Right hindlimb (tissue), 1 donor: ENCODE measurements at places on chromosomes 12 and 14.

GRCh38 chr14:35297706-35298105 lies 5.5 kb downstream of the PSMA6 start:
- no peak for DNase-seq

- DNase-seq, result no peak
Measured at GRCh38 chr14:49920935-49921334, 28.1 kb downstream of the ARF6 start.

DNA sequence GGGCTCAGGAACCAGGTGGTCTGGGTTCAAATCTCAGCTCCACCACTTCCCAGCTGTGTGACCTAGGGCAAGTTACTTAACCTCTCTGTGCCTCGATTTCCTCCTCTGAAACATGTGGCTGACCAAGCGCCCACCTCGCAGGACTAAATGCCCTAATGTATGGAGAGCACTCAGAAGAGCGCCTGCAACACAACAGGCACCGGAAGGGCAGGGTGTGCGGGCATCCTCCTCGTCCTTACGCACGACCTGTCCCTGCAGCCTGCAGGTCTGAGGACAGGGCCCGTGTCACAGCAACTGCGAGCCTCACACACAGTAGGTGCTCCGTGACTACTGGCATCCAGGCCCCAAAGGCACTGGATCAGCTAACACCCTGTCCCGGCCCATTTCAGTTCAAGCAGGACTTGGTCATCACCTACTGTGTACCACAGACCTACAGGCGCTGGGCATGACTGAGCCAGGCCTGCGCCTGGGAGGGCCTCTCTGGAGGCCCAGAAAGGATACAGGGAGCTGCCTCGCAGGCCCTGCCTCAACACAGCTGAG lies 131.5 kb downstream of the NCOR2 start:
- no peak for DNase-seq

DNA sequence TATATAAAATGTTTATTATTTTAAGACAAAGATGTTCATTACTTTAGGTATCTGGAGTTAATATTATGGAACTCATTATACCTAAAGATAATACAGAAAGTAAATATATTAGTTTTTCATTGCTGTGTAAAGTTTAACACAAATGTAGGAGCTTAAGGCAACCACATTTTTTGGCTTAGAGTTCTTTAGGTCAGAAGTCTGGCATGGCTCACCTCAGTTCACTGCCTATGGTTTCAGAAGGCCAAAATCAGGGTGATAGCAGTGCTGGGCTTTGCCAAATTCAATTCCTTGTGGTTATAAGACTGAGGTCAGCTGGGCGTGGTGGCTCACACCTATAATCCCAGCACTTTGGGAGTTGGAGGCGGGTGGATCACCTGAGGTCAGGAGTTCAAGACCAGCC lies 35.5 kb upstream of the PRPF39 start:
- DNase-seq, result no peak

- DNase-seq, result peak; percentile 75
Measured at GRCh38 chr12:69916544-69917235, 91.7 kb downstream of the MYRFL start.

DNA sequence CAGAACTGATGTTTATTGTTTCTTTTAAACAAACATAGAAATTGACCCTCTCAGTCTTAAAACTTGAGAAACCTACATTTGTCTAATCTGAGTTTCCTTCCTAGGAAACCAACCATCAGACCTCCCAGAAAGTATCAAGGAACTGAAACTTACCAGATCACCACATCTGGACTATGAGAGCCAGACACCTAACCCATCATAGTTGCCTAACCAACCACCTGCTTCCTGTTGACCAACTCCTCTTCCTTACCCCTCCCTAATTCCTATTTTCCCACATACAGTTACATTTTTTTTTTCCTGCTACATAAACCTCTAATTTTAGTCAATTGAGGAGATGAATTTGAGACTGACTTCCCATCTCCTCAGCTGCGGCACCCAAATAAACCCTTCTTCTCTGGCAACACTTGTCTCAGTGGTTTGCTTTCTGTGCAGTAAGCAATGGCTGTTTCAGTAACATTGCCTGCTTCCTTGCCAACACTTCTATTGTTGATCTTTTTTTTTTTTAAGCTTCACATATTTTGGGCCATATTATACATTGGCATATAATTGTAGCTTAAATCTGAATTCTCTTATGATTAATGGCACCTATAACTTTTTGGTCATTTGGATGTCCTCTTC lies 34.3 kb downstream of the KLRD1 start:
- no peak for DNase-seq

DNA sequence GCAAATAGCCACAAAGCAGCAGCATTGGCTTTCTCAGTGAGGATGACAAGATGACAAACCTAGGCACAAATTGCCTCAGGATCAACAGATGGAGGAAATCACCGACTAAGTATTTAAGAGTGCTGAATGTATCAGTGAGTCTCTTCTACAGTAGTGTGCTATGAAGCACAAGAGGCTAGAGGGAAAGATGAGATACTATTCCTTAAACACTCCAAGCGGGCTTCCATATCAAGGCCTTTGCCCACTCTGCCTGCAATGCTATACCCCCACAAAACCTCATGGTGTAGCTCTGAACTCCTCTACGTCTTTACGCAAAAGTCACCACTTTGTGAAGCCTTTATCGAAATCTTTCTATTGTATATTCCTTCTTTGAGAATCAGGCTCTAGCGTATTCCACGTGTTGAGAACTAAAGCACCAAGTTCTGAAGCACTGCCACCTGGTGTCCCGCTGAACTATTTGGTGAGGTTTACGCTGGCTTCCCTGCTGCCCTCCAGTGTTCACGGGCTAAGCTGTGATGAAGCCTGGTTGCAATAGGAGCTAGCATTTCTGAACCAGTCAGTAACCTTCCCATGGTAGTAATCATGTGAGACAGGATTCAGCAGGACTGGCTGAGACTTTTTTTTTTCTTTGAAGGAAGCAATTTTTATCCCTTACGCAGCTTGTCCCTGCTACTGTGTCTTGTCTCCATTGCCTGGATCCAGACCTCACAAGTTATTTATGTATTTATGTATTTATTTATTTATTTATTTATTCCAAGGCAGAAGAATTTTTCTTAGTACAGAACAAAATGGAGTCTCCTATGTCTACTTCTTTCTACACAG lies 426.5 kb upstream of the OR4E1 start:
- peak; percentile 63 for DNase-seq

- DNase-seq, result no peak
Measured at GRCh38 chr14:78153064-78153341, 17.2 kb upstream of the NRXN3 start.

DNA sequence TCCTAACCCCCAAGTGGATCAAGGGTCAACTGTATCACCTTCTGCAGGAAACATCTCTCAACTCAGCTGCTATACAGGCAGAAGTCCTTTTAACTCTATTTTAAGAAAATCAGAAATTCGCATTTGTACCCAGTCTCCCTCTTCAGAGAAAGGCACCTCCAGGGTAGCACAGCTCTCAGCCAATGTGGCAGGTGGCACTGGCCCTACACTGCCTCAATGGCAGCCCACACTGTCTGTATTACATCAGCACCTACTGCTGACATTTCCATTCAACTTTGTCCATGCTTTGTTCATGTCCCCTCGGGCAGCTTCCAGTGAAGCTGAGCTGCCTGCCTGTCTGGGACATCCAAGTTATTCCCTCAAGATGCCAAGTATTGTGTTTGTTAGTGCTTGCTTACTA lies 8.8 kb downstream of the SPTSSA start:
- no peak for DNase-seq

GRCh38 chr14:88993946-88994345 lies 169.5 kb downstream of the TTC8 start:
- DNase-seq, result no peak

GRCh38 chr14:24233538-24233866 lies 773 bp downstream of the GMPR2 start:
- no peak for DNase-seq

DNA sequence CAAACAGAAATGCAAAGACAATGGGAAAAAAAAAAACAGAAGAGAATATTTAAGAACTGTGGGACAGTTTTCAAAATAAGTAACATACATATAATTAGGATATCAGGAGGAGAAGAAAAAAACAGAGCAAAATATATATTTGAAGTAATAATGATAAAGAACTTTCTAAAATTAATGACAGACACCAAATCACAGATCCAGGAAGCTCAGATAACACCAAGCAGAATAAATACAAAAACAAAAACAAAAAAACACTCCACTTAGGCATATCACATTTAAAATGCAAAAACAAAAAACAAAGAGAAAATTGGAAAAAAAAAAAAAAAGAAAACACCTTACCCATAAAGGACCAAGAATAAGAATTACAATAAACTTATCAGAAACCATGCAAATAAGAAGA lies 9.6 kb upstream of the RFX4 start:
- no peak for DNase-seq

DNA sequence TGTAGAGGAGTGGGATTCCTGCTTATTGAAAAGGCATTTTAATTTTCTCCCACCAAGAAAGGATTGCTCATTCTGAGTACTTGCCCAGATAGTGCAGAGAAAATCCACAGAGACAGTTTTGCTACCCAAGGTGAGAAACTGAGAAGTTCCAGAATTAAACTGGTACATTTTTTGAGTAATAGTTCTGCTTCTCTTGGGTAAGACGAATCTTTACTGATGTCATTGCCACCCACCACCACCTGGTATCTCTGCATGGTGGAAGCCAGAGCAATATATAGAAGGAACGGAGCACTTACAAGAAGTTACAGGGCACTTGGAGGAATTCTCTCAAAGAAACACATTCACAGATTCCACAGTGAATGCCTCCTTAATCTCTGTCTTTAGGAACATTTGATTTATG lies 20.7 kb upstream of the FRMD6 start:
- DNase-seq, result no peak

GRCh38 chr14:68762953-68763764 lies 29.7 kb downstream of the ZFP36L1 start:
- DNase-seq, result peak; percentile 69

DNA sequence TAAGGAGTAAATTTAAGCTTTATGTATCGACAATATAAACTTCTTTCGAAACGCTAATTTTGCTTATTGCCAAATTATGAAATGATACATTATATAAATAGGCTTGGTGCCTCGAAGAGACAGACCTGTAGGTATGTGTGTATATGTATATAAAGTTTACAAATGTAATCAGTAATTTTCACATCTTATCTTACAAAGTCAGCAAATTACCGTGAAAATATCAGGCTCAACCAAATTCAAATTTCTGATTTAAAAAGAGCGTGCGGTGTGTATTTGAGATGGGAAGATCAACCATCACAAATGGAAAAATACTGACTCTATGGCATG lies 605 bp downstream of the ZCRB1 start:
- DNase-seq, result no peak

- DNase-seq, result peak; percentile 57
Measured at GRCh38 chr12:67943141-67943892, 45.9 kb upstream of the IFNG-AS1 start.

DNA sequence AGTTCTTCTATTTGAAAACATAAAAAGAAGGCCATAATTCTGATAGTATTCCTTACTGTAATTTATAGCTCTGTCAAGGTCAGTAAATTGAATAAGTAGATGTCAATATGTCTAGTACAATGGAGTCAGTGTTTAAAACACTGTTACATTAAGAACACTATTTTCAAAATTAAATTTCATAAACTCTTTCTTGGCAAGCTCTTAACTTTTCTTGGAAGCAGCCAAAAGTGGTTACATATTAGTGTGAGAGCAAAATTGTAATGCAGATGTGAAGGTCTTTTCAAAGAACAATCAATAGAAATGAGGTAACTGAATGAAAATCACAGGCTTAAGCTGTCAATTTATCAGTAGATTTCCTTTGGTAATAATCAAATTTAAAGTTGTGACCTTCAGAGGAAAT lies 722.4 kb upstream of the NOVA1 start:
- no peak for DNase-seq

- DNase-seq, result no peak
Measured at GRCh38 chr14:59126714-59127436, 61.6 kb upstream of the DAAM1 start.

DNA sequence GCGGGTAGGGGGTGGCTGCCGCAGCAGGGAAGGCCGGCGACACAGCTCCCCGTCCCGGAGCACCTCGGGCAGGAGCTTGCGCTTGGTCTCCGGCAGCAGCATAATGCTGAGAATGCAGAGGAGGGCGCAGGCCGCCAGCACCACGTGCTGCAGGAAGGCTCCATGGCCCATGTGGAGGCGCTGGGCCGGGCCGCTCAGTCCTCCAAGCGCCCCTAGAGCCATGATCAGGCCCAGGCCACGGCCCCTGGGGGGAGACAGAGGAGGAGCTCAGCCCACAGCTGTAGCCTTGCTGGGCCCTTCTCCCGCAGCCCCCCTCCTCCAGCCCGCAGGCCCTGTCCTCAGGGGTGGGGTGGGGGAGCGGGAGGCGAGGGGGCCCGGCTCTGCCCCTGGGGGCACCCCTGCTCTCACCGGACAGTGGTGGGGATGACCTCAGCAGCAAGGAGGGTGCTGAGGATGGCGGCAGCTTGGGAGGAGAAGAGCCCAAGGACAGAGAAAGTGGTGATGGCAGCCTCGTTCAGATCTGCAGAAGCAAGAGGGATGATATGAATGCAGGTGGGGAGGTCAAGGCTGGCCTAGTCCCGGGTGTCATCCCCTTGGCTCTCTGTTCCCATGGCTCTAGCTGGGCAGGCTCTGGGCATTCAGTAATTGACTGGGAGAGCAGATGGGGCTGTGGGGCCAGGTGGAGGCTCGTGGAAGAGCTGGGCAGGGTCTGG lies 5.8 kb downstream of the SLC22A17 start:
- DNase-seq, result no peak

DNA sequence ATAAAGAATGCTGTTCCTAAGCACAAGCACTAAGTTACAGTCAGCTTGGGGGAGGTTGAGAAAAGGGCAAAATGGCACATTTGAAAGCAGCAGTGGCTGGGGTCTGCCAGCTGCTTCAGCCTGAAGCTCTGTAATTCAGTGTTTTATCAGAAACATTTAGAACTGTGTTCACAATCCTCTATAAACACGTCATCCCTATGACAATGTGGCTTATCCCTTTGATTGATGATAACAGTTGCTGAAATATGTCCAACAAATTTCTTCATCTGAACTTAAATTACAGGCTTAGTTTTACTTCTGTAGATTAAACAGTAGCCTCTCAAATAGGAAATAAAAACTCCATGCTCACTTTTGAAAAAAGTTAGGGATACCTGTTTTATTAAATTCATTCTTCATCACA lies 108.8 kb downstream of the VEZT start:
- no peak for DNase-seq

GRCh38 chr12:115070313-115070712 lies 386.3 kb upstream of the TBX3 start:
- DNase-seq, result no peak

GRCh38 chr12:50246873-50247612 lies 36.3 kb downstream of the LIMA1 start:
- DNase-seq, result peak; percentile 56

DNA sequence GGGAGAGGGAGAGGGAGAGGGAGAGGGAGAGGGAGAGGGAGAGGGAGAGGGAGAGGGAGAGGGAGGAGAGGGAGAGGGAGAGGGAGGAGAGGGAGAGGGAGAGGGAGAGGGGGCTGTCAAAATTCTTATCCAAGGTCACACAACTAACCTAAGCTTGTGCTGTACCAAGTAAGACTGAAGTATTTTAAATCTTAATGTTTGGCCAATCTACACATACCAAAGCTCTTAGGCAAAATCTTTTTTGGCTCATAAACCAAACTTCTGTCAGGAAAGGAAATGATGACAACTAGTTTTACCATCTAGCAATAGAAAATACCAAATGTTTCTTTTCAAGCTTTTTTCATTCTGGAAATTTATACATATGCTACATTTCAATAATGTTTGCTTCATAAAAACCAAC lies 33.8 kb downstream of the CCDC38 start:
- DNase-seq, result no peak
